Inflammatory macrophage treated with lipopolysaccharide for 1 hour (primary cell): ENCODE measurements at places on chromosomes 2 and 18.

DNA sequence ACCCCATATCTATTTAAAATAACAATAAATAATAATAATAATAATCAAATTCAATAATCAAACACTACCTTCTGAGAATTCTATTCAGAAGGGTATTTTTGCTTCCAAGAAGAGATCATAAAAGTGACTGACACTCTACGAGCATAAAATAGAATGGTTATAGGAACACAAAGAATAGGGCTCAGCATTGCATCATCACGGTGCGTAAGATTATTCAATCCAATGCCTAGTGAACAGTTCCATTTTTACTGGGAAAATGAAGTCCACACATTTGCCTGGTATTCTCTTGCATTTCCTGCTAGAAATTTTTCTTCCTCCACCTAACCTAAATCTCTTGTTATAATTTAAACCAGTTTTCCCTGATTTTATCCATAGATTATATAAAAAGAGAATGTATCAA, 55.8 kb downstream of the AP1S3 start:
- no peak for DNase-seq

DNA sequence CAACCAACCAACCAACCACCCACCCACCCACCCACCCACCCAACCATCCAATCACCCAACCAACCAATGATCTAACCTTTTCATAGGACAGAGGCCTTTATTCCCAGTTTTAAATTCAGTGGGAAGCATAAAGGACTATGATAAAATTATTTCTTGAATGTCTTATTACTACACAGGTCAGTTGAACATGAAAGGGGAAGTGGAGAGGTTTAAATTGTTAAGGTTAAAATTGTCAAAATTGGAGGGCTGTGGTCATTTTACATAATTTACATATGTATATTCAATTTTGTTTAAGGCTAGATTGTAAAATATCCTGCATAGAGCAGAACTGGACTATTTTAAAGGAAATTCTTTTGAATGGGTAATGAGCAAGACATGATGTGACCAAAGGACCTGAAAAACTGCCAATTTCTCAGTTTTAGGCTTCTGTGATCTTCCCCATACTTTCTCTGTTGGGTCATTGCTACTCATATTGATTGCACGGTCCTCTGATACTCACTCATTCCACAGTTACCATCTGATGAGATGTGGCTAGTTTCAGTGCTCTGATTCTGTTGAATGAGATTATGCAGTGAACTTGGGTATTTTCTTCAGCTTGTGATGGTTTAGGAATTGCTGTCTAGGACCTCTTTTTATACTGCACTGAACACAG, 127.4 kb downstream of the PLCL1 start:
- DNase-seq = no peak

- DNase-seq = peak; percentile 16
These were observed 118.0 kb upstream of the MSTN start for GRCh38 chr2:190180313-190181122.

DNA sequence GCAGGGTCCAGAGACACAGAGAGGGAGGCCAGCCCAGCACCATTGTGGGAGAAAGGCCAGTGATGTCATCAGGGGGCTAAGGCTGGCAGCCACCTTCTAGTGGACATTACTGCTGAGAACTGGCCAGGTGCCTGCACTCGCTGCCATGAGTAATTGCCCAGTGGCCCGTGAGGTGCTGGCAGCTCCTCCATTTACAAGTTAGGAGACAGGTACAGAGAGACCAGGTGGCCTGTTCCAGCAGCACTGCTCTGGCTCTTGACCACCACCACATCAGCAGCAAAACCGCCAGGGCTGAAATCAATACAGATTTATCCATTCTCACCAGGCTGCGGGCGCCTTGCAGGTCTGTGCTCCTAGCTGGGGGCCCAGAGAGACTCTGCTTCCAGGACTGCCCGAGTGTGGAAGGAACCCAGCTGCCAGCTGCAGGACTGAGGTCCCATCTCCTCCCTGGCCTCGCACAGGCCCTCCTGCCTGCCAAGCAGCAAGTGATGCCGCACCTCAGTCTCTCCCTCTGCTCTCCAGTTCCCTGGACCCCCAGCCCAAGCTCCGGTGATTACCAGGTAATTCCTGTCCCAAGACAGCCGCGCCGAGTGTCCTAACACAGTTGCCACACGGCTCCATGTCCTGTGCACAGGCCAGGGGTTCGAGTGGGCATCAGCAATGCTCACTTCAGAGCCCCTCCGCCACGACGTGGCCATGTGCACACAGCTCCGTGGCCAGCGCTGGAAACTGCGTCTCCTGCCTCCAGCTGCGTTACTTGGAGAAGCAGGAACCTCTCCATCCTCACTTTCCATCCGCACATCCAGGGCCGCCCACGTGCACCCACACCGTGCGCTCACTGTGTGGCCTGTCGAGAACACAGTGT, 101.0 kb upstream of the CTDP1 start:
- no peak for DNase-seq

GRCh38 chr2:204973616-204974015, 428.3 kb downstream of the PARD3B start:
- no peak for DNase-seq

DNA sequence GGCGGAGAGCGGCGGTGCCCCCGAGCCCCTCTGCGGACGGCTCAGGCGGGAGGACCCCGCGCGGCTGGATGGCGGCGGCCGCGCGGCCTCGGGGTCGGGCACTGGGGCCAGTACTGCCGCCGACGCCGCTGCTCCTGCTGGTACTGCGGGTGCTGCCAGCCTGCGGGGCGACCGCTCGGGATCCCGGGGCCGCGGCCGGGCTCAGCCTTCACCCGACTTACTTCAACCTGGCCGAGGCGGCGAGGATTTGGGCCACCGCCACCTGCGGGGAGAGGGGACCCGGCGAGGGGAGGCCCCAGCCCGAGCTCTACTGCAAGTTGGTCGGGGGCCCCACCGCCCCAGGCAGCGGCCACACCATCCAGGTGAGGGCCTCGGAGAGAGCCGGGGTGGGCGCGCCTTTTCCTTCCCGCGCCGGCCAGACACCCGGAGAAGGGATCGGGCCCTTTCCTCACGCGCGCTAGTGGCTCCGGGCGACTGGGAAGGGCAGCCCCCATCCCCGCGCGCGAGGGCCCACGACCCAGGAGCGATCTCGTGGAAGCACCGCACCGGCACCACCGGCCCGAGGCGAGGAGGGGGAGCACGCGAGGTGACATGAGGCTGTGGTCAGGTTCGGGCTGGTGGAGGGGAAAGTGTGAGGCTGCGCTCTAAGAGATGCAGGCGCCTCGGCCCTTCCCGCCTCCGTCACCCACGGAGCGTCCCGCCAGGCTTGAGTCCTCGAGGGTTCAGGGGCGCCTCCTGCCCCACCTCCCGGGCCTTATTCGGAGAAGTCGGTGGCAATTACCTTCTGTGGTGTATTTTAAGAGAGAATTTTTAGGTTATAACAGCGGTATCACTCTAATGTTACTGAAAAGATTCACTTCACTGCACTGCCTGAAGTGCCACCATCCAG, 607 bp downstream of the LAMA3 start:
- DNase-seq = no peak

DNA sequence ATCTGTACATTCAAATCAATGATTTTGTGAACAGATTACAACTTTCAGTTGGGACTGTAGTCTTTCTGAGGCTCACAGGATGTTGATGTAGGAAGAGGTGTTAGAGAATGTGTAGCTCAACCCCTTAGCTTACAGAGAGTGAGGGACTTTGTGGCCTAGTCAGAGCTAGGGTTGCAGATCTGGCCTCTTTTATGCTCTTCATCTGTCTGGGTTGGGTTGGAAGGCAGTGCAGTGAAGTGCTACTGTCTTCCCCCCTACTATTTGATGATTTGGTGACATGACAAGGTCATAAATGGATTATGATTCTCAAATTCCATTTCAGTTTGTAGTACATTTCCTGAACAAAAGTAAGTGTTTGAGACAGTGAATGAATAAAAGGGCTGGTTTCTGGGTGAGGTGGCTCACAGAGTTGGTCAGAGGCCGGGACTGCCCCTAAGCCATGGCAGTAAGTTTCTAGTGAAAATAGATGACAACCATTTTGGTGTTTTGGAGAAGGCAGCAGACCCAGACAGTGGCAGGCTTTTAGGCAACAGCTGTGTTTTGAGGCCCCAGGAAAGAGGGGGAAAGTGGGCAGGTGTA, 21.6 kb downstream of the MAP4K4 start:
- DNase-seq = no peak

GRCh38 chr2:114238910-114239559, 203.4 kb upstream of the DPP10 start:
- DNase-seq = no peak

DNA sequence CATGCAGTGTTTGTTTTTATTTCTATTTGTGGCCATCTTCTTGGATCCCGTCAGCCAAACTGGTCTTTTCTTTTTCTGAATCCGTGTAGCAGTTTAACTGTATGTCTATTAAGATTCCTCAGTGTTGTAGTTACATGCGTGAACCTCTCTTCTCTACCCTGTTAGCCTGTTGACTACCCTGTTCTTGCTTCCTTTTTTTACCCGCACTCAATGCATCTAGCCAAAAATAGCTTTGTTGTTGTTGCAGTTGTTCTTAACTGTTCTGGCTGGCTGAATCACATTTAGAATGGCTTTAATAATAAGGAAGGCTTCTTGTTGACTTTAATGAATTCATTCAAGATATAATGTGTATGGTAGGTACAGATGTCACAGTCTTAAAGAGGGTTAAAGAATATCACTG, 137.1 kb downstream of the LCLAT1 start:
- no peak for DNase-seq

- DNase-seq = no peak
These were observed 22.8 kb upstream of the ME2 start for GRCh38 chr18:50855976-50856757.

DNA sequence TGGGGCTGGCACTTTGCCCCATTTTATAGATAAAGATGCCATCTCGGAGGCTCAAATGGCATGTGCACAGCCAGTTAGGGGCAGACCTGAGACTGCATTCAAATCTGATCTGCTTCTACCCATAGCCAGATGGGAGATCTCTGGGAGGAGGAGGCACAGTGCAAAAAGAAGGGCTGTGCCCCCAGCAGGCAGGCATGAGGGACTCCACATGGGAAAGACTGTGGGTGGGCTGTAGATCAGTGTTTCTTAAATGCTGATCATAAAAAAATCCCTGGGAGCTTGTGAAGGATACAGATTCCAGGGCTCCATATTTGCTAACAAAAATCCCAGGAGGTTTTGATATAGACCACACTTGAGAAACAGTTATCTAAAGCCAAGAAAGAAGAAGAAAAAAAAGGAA, 15.2 kb downstream of the PAX8 start:
- no peak for DNase-seq

DNA sequence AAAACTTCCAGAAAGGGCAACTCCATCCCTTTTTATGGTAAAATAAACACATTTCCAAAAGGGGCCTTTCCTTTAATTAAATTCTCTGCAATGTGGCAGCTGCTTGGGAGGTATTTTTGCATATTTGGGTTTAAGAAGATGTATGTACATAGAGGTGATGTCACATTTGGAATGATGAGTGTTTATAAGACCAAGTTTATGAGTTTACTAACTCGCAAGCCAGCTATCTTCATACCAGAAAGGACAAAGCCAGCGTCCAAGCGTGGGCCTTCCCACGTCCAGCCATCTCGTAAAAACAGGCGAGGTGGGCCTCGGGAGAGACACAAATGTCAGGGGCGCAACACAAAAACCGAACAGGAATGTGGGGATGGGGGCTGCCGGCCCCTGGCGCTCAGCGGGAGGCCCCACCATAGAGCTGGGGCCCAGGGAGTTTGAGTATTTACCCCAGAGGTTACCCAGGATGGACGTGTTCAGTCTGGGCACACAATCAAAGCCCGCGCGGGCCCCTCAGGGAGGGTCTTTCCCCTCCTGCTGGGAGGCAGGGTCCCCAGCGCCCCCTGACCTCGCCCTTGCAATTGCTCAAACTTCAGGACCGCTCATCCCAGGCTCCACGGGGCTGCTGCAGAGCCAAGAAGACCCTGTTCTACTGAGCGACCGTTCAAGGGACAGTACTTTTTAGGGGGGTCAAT, 137.3 kb downstream of the TWIST2 start:
- no peak for DNase-seq

- no peak for DNase-seq
These were observed 61.2 kb upstream of the LRRTM1 start for GRCh38 chr2:80365762-80366161.

DNA sequence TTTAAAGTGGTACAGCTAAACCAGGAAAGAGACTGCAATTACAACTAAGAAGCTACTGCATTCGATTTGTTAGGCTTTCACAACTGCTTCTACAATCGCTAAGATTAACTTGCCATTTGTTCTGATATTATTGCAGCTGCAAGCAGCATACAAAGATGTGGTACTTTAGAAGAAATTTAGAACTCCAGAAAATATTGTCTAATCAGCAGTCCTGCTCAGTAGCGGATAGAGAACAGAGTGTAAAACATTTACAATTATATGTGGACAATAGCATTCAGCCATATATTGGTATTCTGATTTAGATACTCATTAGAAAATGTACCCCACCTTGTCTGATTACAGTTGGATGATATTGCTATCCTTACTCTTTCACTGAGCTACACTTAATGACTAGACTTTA, 265.3 kb downstream of the DCC start:
- no peak for DNase-seq

GRCh38 chr2:46485002-46485401, 5.6 kb downstream of the TMEM247 start:
- no peak for DNase-seq

- no peak for DNase-seq
These were observed 27.5 kb upstream of the FAM237A start for GRCh38 chr2:206614811-206615210.

DNA sequence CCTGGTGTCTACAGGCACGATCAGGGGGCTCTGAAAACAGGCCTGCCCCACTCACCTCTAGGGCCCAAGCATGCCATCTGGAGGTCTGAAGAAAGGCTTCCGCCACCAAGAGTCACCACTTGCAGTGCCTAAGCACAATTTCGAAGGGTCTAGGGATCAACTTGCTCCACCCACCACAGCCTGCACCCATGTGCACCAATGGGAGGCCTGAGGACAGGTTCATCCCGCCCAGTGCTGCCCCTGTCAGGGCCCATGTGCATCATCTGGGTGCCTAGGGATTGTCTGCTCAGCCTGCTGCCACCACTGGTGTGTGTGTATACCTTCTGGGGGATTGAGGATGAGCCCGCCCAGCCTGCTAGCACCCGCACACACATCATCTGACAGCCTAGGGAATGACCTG, 121.0 kb upstream of the ACVR1C start:
- no peak for DNase-seq

- peak; percentile 39 for DNase-seq
These were observed 73.2 kb downstream of the MAP4K4 start for GRCh38 chr2:101770726-101771125.

DNA sequence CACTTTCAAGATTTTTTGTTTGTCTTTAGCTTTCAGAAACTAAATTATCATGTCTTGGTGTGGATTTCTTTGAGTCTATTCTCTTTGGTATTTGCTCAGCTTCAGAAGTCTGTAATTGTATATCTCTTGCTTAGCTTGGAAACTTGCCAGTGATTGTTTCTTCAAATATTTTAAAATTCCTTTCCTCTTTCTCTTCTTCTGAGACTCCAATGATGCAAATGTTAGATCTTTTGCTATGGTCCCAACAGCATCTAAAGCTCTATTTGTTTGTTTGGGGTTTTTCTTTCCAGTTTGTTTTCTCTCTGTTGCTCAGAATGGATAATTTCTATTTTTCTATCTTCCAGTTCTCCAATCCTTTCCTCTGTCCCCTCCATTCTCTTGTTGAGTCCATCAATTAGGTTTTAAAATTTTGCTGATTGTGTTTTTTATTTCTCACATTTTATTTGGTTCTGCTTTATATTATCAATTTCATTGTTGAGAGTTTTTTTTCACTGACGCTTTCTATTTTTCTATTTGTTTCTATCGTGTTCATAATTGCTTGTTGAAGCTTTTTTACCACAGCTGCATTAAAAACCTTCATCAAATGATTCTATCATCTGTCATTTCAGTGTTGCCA, 81.5 kb upstream of the DAPL1 start:
- DNase-seq = no peak
